ENCODE measurements at places on chromosomes 5 and 9. TPM values are rescaled to one million over a fixed set of nuclear protein-coding genes. Genes with fewer than 3 reads are reported as not detected.

- peak; percentile 59 for DNase-seq
- H3K27ac ChIP-seq, result peak overlapping the region; percentile 17
- H3K4me3 ChIP-seq, result peak overlapping the region; percentile 98
- H3K4me1 ChIP-seq, result peaks cover 14% of the 10 kb centered on the region
Observed at GRCh38 chr9:16871336-16872151, 1.1 kb upstream of the BNC2 start.

DNA sequence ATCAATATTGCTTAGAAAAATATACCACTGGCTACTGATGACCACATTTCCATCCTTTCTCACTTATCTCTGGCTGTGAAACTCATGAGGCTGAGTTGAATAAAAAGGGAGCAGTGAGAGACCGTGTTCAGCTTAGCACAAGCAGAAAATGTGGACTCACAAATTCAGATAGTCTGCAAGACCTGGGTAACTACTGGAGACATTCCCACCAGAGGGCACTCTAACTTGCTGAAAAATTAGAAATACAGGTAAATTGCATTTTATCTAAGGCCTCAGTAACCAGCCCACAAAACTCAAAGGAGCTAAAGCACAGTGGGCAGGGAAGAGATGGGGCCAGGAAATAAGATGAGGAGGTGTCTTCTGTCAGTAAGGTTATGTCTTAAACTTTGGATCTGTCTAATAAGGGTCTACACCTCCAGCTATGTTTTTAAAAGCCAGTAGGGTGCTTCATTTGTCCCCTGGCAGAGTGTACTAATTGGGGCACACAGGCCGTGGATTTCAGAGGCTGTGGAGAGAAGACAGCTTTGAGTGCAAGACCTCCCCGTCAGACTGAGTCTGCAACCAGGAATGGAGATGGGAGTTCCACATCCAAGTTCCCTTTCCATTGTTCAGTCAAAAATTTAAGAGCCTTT lies 8.7 kb upstream of the NDUFB6 start:
- no peak overlapping the region for H3K27ac ChIP-seq
- H3K4me1 ChIP-seq, result peaks cover 9% of the 10 kb centered on the region
- peak; percentile 73 for DNase-seq
- H3K36me3 ChIP-seq, result no peaks in the 10 kb centered on the region
- peaks cover 8% of the 10 kb centered on the region for H3K27me3 ChIP-seq

The SMIM23 gene
- total RNA-seq, result not detected

GRCh38 chr5:68332080-68332451 lies 116.5 kb downstream of the PIK3R1 start:
- H3K4me1 ChIP-seq, result peaks cover 41% of the 10 kb centered on the region
- DNase-seq, result no peak
- no peaks in the 10 kb centered on the region for H3K36me3 ChIP-seq
- H3K27me3 ChIP-seq, result no peaks in the 10 kb centered on the region
- no peak overlapping the region for H3K4me3 ChIP-seq
- peak overlapping the region; percentile 56 for H3K27ac ChIP-seq

GRCh38 chr9:134834217-134834956 lies 46.2 kb upstream of the FCN2 start:
- DNase-seq, result no peak
- no peak overlapping the region for H3K27ac ChIP-seq
- no peaks in the 10 kb centered on the region for H3K4me1 ChIP-seq

DNA sequence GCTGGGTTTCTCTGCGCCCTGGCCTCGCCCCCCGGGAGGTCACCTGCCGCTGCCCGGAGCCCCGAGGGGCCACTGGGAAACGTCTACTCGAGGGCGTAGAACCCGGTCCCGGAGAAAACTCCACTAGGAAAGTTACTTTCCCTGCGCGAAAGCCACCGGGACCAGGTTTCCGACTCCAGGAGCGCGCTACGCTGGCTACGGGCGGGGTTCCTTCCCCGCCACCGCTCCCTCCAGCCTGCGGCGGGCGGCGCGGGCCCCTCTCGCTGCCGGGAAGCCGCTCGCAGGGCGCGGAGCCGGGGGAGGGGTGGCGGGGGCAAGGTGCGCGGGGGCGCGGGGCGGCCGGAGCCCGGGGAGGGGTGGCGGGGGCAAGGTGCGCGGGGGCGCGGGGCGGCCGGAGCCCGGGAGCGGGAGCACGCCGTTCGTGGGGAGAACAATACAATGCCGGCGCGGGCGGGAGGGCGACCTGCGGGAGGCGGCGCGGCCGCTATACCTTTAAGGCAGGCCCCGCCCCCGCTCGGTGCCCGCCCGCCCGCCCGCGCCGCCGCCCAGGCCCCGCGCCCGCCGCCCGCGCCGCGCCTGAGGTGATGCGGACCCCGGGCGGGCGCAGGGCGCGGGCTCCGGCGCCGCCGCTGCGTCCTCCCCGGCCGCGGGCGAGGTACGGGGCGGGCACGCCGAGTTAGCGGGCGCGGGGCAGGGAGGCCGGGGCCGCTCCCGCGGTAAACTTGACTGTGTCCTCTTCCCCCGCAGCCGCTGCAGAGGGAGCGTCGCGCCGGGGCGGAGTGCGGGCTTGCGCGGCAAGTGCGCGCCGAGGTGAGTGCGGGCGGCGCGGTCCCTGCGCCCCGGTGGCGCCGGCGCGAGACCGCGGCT lies 278.1 kb downstream of the AOPEP start:
- peak overlapping the region; percentile 93 for H3K27ac ChIP-seq
- no peaks in the 10 kb centered on the region for H3K27me3 ChIP-seq
- DNase-seq, result peak; percentile 19
- peaks cover 47% of the 10 kb centered on the region for H3K4me1 ChIP-seq
- peaks cover 2% of the 10 kb centered on the region for H3K36me3 ChIP-seq
- H3K4me3 ChIP-seq, result peak overlapping the region; percentile 95

All from endothelial cell of umbilical vein (primary cell).